ENCODE measurements at places on chromosomes 2 and 18.

GRCh38 chr18:55106906-55107305 is 147.6 kb upstream of the CCDC68 start:
- no peak for DNase-seq

- no peak for DNase-seq
Measured at GRCh38 chr2:144412709-144413108, 107.2 kb downstream of the ZEB2 start.

DNA sequence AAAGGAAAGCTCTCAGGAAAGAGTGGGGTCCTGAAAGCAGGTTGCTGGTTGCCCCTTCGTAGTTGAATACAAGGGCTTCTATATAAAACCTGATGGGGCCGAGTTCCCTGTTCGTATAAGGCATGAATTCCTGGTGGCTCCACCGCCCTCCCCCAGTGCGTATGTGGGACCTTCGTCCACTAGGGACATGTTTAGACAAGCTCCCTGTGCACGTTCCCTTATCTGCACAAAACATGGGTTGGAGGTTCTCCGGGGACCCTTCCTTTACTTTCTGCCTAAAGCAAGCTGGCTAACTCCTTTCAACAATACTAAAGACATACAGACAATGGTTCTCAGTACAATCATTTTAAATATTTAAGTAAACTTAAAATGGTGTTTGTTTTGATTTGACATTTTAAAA is 8.0 kb downstream of the CLUL1 start:
- no peak for DNase-seq

- DNase-seq = no peak
Measured at GRCh38 chr18:9737006-9737405, 28.9 kb downstream of the RAB31 start.

DNA sequence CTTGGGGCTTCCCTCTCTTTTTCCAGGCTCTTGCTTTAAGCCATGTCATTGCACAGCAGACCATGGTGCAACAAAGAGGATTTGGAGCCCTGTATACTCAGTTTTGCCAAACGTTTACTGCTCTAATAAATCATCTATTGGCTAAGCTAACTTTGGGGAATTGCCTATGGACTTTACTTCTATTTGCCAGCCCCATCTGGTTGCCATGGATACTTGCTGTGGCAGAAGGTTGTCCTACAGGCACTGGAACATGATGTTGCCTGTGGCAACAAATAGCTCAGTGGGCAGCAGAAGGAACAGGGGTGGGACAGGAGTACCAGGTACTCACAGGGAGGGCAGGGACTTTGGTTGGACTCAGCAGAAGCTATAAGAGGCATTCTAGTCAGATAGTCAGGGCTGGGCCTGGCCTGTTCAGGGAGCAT is 129.7 kb downstream of the CCDC85A start:
- no peak for DNase-seq

- no peak for DNase-seq
Measured at GRCh38 chr18:52363861-52364260, 23.9 kb downstream of the DCC start.

DNA sequence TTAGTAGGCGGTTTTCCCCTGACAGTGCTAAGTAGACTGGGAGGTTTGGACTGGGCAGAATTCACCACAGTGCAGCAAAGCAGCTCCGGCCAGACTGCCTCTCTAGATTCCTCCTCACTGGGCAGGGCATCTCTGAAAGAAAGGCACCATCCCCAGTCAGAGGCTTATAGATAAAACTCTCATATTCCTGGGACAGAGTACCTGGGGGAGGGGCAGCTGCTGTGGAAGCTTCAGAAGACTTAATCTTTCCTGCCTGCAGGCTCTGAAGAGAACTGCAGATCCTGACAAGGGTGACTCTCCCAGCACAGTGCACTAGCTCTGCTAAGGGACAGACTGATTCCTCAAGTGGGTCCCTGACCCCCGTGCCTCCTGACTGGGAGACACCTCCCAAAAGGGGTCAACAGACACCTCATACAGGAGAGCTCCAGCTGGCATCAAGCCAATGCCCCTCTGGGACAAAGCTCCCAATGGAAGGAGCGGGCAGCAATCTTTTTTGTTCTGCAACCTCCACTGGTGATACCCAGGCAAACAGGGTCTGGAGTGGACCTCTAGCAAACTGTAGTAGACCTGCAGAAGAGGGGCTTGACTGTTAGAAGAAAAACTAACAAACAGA is 266.8 kb upstream of the CRIM1 start:
- DNase-seq = no peak

DNA sequence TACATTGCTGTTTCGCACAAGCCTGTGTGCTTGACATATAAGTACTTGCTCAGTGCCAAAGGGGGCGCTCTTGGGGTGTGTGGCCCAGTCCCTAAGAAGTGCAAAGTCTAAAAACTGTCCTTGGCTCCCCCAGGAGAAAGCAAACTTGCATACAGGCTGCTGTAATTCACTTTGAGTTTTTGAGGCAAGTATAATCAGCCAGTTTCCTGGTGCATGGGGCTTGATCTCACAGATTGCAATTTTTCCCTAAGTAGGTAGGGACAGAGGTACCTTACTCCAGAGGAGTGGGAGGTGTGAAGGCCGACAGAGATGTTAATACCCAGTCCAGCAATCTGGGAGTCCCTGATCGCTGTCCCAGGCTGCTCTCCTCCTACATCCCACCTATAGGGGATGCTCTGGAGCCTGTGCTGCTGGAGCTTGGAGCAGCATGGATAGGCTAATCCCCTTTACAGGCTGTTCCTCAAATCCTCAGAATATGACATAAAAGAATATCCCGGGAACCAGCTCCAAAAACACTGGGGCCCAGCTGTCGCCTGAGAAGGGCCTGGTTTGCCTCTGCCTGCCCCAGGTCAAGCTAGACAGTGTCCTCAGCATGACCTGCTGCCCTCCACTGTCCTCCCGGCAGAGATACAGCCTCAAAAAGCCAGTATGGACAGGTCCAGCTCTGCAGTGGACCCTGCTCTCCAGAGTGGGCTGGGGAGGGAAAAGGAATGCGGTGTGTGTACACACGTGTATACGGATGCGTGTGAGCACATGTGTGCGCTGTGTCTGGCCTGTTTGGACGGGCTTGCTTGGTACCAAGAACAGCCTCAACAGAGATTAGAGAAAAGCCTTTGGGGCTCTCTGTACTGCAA is 136.5 kb upstream of the HAAO start:
- no peak for DNase-seq

GRCh38 chr18:3321133-3321812 is 59.3 kb downstream of the MYL12B start:
- peak; percentile 49 for DNase-seq

GRCh38 chr2:17355608-17356329 is 162.5 kb downstream of the RAD51AP2 start:
- DNase-seq = no peak

GRCh38 chr2:240799033-240799820 is 20.8 kb downstream of the KIF1A start:
- DNase-seq = no peak

- DNase-seq = no peak
Measured at GRCh38 chr2:241475267-241475666, 33.1 kb downstream of the STK25 start.

DNA sequence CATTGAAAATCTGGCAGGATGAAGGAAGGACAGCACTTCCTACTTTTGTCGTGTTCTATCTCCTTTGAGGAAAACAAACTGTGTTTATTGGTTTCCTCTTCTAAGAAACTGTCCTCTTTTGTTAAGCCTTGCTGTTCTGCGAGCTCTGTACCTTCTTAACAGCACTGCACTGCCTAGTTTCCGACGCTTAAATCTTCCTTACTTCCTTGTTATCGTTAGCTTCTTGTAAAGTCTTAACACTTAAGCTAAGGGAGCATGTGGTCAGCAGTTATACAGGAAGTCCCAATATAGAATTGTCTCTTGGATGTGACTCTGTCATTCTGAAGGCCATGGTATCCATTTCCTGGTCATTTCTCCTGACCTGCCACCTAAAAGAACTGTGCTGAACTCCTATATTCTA is 552.8 kb upstream of the NRP2 start:
- no peak for DNase-seq

DNA sequence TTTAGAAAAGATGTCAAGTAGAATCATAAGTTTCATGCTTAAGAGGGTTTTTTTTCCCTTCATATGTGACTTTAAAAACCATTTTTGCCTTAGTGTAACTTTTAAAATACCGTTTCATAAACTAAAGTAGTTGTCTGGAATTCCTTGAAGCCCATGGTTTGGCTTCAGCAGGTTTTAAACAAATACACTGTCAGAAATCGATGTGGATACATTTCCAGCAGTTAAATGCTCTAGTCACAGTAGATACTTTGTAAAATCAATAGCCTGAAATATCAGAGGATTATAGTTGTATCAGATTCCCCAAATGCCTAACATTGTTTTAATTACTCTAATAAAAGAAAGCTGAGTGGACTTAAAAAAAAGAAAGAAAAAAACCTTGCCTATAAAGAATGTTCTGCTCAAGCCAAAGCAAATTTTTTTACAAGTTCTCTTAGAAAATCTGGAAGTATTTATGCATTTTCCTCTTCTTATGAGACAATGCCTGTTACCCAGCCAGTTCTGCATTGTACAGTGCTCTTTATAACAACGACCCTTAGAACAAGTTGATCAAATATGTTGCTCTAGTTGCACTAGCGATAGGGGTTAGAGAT is 260.5 kb downstream of the LTBP1 start:
- DNase-seq = no peak

DNA sequence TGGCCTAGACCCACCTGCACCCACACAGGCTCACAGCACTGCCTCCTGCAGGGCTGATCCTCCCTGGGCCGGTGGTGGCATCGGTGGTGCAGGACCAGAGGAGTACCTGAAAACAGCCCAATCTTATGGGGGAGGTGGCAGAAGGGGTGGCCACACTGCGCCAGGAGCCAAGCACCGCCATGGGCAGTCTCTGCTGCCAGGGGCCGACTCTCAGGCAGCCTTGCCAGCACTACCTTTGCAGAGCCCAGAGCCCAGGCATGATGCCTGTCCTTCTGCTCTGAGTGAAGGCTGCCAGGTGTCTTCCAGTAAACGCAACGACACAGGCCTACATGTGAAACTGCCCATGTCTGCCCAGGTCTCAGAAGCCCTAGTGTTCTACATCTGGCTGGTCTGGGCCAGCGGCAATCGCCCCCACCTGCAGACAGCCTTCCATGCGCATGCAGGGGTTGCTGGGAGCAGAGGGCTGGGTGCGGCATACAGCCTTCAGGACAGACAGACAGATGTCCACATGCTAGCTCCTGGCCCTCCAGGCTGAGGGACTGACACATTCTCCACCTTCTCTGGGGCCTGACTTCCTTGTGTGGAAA is 6.8 kb downstream of the HS6ST1 start:
- no peak for DNase-seq

GRCh38 chr2:75844651-75845050 is 133.9 kb upstream of the GCFC2 start:
- DNase-seq = no peak

DNA sequence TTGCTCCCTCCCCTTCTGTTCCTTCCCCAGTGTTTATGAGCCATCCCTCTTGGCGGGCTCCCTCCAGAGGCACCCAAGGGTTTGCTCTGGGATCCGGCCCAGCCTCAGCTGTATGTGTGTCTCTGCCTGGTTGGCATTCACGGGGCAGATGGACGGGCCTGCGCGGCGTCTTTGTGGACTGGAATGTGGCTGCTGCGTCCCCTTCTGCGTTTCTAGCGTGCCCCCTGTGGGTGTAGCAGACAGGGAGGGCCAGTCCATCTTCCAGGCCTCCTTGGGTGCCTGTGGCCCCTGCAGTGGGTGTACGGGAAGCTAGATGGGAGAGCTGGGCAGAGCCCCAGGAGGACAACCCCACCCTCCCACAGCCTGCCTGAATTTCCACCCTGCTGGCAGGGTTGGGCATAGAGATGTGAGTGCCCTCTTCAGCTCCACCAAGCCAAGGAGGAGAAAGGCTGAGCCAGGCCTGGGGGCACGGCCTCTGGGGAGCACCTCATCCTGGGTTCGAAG is 15.7 kb downstream of the GPC1 start:
- no peak for DNase-seq

DNA sequence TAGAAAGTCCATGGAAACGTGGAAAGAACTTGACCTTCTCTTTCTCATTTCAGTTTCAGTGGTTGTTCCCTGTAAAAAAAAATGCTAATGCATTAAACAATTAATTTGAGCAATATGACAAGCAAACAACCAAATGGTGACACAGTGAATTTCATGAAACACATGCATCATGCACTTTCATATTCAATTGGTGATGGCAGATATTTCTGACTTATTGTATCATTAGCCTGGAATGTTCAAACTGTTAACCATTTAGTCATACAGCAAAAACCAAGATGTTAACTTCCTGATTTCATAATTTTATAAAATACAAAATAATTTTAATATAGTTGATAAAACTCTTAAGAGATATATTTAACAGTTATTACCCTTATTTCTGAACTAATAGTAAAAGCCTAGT is 85.5 kb downstream of the SCN1A start:
- no peak for DNase-seq

DNA sequence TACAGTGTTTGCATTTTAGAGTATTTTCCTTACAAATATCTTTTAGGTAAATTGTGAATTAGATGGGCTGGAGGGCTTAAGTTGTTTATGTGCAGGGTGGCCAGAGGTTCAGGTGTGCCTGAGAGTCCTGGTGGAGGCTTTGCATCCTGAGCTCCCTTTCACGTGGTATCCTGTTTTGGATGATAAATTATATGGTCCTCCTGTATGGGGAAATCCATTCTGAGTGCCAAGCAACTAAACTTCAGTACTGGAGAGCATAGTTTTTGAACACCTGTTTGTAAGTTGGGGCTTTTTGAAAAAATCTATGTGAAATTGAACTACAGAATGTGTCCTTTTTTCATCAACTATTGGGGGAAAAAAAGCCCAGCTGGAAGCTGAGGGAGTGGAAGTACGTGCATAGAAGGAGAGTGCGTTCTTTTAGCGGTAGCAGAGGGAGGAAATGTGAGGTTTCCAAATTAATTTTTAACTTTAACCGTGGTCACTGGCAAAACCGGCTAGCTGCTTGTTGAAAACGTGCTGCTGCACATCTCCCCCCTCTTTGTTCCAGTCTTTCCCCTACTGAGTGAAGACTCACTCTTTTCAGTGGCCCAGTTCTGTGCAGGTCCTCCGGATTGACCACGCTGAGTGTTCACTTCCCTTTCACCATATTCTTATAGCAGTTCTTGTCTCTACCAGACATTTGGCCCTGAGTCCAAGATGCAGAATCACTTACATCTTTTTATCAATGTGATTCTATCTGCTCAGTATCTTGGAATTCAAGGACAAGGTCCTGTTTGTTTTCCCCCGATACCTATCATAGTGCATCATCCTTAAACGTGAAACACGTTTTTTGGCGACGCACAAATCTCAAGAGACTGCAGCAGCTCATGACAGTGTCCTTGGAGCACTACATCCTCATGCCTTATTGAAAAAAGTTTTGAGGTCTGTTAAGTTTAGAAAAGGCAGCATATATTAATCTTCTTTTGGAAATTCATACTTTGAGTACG is 15.3 kb downstream of the CNOT11 start:
- DNase-seq = no peak
